ENCODE measurements at places on chromosomes 11 and 22.

DNA sequence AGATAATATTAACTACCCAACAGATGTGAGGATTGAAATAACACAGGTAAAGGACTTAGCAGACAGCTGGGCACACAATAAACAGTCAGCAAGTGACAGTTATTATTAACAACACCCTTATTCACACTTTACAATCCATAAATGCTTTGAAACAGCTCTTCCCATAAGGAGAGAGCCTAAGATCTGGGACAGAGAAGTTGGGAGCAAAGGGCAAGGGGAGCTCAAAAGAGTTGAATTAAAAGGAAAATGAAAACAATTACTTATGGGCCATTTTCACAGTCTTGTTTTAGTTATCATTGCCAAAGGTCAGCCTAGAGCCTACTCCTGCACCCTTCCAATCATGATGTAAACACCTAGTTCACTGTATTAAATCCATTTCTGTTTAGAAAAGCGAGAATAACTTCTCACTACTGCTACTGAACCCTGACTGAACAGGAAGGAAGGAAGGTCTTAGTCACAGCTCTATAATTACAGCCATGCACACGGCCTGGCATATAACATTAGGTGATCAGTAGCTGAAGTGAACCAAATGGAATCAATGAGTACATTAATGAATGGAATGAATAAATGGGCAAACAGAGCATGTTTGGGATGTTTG lies 111.3 kb downstream of the PLEKHA7 start:
- DNase-seq = no peak

DNA sequence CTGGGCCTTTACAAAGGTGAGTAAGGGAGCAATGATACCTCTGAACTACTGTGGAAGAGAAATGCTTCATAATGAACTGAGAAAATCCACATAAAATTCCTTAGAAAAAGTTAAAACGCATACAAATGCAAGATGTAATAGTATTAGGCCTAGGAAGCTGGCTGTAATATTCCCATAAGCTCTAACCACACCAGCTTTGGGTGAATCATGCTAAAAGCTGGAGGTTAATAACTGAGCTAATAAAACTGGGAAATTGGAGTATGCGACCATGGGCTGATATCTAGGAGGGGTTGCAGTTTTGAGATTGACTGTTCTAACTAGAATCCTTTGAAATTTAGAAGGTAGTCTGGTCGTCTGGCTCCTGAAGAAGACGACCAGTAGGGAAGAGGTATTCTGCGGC lies 28.6 kb upstream of the RCE1 start:
- DNase-seq = no peak

DNA sequence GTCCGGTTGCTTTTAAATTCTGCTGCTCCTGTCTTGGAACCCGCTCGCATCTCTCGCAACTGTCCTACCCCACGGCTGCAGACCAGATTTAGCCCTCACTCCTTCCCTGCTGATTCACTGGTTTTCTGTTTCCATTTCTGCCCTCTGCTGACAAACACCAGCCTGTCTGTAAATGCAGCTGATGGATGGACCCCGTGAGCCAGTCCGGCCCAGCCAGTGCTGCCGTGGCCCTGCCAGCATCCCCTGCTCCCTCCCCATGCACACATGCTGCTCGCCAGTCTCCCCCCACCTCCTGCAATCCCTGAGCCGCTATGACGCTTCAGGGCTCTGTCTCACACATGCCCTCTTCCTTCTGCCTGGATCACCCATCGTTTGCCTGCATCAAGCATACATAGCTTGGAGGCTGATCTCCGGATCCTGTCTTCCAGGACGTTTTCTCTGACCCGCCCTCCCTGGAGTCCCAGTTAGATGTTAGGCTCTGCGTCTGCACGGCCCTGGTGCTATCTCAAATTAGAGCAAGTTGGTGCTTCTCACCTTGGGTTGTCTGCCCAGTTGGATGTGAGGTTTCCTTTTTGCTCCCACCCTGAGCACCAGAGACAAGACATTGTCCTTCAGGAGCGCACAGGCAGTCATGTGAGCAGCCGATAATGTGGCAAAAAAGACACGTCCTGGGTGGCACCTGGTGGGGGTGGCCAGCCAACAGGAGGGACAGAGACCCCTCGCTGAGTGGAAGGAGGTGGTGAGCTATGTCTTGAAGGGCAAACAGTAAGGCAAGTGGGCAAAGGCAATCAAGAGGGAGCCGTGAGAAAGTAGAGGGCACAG lies 4.3 kb upstream of the ACR start:
- DNase-seq = no peak

- DNase-seq = no peak
Observed at GRCh38 chr11:95503047-95503446, 272.0 kb upstream of the SESN3 start.

DNA sequence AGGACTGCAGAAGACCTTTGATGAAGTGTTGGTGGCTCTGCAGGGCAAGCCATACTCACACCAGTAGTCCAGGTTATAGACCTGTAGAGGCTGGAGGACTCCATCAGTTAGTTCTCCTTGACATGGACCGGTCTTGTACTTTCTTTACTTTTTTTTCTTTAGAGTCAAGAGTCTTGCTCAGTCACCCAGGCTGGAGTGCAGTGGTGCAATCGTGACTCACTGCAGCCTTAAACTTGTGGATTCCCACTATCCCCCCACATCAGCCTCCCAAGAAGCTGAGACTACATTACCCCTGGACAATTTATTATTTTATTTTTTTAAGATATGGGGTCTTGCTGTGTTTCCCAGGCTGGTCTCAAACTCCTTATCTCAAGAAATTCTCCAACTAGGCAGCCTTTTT lies 49.6 kb upstream of the E2F8 start:
- no peak for DNase-seq

- DNase-seq = no peak
Observed at GRCh38 chr11:19853016-19853415, 140.4 kb downstream of the NAV2 start.

GRCh38 chr11:78821371-78822306 lies 247.0 kb upstream of the NARS2 start:
- no peak for DNase-seq

GRCh38 chr11:64762277-64762673 lies 2.5 kb upstream of the PYGM start:
- DNase-seq = no peak

GRCh38 chr22:46031066-46031465 lies 54.1 kb upstream of the WNT7B start:
- no peak for DNase-seq

GRCh38 chr11:128720522-128720985 lies 26.7 kb downstream of the FLI1 start:
- DNase-seq = no peak

DNA sequence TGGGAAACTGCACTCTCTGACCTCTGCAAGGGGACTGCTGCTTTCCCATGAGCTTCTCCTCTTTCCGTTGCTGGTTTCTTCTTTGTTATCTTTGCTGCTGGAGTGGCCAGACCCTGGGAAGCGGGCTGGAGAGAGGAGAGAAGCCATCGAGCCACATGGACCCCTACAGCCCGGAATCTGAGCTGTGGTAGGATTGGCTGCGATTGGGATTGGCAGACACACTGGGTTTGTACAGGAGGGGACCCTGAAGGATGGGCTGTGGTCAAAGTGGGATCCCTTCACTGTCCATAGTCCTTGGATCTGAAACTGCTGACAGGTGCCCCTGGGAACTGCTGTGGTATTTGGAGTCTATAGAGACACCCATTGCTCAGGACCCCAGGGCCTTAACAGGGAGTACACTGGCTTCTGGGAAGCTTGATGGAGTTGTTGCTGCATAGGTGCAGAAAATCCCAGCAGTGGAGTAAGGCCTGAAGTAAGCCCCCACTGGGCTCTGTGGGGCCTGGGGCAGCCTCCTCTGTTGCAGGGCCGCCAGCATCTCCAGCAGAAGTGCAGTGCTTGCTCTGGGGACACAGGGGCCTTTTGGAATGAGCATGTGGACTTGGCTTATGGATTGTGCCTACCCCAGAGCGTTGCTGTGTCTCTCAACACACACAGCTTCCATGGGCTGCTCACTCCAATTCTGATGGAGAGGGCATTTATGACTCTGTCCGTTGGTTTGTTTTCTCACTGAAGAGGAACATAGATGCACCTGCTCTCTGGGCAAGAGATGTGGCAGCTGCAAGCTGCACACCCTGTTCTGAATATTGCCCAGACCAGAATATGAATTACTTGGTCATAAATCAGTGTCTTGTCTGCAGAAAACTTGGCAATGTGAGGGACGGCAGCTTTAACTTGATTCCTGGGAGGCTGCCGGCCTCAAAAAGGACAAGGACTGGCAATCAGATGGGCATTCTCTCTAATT lies 32.0 kb downstream of the BCR start:
- DNase-seq = no peak

GRCh38 chr11:6395470-6396060 lies 5.3 kb downstream of the SMPD1 start:
- DNase-seq = no peak
